Activated T-cell treated with anti-CD3 and anti-CD28 coated beads for 48 hours (primary cell): ENCODE measurements at places on chromosomes 7 and 10.

GRCh38 chr7:14501436-14501835, 401.1 kb downstream of the DGKB start:
- DNase-seq, result no peak

DNA sequence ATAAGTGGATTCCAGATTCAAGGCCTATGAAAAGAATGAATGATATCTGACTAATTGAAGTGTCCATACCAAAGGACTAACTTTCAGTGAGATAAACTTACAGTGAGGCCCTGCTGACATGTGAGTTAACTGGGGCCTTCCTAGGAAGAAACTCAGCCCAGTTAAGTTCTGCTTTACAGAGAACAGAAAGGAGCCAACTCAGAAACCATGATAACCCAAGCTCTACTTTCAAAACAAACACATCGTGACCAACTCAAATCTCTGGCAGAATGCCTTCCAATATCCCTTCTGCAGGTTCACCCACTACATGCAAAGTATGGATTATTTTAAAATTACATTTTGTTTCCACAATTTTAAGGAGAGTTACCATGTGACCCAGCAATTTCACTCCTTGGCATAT, 75.8 kb upstream of the MRLN start:
- DNase-seq, result no peak

DNA sequence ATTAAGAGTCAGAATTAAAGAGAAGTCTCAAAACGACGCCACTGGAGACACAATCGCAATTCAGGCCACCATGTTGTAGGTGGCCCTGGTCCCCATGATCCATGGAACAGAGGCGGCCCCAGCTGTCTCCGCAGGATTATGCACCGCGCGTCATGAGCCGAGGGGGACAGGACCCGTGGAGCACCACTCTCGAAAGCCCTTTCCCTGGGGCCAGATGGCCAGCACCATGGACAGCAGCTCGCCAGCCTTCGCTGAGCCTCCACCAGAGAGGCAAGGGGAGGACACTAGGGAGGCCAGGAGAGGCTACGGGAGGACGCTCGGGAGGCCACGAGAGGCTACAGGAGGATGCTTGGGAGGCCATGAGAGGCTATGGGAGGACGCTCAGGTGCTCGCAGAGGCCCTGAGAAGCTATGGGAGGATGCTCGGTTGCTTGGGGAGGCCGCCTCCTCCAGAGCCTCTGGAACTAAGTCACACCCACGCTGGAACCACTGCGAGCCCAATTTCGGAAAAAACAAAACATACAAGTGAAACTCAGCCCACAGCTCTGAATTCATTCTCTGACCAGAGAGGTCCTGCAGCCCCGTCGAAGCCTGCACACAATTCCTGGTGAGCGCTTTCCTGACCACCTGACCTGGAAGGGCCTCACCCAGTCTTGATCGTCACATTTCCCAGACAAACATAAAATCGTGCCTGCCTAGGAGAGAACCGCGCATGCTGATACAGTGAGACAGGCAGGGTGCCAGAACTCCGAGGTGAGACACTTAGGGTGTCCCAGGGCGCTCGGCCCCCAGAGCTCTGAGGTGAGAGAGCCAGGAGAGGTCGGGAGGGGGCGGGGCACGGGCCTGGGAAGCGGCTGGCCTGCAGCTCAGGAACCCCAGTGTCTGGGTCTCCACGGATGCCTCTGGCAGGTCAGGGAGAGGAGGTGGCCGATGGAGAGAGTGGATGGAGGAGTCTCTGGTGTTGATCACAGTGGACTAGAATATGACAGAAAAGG, 224.4 kb downstream of the PTPRN2 start:
- DNase-seq, result no peak

DNA sequence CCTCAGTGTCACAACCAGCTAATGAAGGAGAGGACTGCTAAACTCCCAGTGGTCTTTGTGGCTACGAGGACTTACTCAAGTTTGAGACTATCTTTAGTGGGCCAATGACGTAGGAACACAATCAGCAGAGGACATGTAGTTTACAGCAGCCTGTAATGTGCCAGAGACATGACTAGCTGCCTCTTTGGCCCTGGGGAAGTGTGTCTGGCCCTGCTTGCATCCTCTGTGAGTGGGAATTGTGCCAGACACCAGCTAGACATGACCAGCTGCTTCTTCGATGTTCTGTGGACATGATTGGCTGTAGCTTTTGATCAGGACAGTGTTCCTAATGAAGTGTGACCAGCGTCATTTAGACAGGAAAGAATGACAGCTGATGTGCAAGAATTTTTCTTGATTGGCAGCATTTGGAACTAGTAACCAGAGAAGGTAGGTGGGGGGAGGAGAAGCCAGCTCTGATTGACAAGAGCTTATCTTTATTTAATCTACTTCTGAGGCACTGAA, 141.7 kb downstream of the AUTS2 start:
- no peak for DNase-seq
